ENCODE measurements at places on chromosomes 1 and 21.

GRCh38 chr1:157151073-157151472 lies 12.9 kb upstream of the ETV3 start:
- DNase-seq: no peak

DNA sequence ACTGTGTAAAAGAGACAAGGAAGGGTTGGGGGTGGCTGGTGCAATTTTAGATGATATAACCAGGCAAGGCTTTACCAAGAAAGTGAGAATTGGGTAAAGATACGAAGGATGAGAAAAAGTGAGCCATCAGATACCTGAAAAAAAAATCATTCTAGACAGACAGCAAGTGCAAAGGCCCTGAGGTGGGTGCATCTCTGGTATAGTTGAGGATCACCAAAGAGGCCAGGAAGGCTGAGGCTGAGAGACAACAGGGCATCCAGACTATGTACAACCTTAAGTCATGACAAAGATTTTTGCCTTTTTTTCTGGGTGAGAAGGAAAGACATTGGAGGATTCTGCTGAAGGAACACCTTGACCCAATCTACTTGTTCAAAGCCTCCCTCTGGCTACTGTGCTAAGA lies 29.9 kb downstream of the RXRG start:
- DNase-seq: no peak

DNA sequence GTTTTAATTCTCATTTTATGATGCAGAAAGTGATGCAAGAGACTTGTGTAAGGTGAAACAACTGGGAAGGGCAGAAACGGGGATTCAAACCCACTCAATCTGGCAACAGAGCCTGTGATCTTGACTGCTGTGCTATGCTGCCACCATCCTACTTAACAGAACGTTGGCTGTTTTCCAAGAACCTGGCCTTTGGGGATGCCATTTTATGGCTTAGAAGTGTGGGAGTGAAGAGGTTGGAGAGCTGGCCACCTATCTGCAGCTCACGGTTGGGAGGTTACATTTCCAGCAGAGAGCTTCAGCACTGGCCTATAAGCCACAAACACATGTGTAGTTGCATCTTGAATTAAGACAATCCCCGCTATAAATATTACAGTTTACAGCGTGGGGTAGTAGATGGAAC lies 235.3 kb downstream of the PRDM2 start:
- no peak for DNase-seq

GRCh38 chr1:43445606-43446387 lies 7.9 kb downstream of the HYI start:
- no peak for DNase-seq

DNA sequence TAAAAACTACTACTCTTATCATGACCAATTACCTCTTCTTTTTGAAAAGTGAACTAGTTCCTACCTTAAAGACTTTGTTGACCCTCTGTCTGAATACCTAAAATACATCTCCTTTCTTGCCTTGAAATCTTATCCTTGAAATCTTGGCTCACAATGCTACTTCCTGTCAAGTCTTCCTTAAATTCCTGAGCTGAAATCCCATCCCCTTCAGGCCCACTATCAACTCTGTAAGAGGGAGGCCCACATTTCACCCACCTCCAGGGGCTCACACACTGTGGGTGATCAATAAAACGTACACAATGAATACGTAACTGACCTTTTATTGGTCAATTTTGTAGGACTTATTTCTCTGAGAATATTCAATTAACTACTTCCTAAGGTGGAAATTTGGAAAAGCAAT lies 88.0 kb downstream of the APP start:
- no peak for DNase-seq

GRCh38 chr1:76336931-76337371 lies 262.4 kb downstream of the ST6GALNAC3 start:
- no peak for DNase-seq

DNA sequence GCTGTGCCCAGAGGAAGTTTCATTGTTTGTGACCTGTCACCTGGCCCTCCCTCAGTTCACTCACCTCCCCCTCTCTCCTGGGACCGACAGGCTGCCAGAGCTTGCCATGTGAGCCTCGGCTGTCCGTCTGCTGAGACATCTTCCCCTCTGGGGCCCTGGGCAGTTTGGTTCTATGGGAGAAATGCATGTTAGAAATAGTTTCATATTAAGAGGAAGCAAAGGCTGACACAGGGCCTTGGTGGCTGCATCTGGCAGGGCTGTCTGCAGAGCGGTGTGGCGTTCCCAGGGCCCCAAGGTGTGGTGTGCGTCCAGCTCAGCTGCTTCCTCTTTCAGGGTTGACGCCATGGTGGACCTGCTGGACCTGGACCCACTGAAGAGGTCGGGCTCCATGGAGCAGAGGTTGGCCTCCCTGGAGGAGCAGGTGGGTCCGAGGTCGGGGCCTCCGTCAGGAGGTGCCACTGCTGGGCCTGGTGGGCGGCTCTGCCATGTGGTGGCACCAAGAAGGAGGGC lies 31.9 kb upstream of the LRRC3 start:
- peak; percentile 2 for DNase-seq

DNA sequence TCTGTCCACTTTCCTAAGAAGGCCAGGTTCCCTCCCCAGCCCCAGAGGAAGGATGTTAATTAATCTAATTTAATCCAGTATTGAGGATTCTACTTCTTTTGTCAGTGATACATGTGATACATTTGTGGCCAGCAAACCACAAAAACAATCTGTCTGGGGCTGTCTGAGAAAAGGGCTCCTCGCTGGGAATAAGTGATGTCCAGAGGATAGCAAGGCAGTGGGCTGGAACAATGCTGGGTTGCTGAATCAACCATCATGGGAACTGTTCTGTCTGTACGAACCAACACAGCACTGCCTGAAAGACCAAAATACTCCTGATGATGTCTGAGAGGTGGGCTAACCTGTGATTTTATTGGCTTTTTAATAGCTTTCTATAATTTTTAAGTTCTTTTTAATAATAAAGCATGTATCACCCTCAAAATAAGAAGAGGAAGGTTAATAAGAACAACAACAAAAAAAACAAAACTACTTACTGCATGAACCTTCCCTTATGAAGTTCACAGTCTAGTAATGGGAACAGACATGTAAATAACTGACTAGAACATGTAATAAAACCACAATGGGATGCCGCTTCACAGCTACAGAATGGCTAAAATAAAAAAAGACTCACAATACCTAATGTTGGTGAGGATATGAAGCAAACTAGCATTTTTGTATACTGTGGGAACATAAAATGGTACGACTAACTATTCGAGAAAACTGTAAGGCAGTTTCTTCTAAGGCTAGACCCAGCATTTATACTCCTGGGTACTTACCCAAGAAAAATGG lies 11.4 kb upstream of the ADAR start:
- no peak for DNase-seq

- no peak for DNase-seq
Observed at GRCh38 chr1:89836252-89837035, 15.6 kb downstream of the LRRC8D start.

DNA sequence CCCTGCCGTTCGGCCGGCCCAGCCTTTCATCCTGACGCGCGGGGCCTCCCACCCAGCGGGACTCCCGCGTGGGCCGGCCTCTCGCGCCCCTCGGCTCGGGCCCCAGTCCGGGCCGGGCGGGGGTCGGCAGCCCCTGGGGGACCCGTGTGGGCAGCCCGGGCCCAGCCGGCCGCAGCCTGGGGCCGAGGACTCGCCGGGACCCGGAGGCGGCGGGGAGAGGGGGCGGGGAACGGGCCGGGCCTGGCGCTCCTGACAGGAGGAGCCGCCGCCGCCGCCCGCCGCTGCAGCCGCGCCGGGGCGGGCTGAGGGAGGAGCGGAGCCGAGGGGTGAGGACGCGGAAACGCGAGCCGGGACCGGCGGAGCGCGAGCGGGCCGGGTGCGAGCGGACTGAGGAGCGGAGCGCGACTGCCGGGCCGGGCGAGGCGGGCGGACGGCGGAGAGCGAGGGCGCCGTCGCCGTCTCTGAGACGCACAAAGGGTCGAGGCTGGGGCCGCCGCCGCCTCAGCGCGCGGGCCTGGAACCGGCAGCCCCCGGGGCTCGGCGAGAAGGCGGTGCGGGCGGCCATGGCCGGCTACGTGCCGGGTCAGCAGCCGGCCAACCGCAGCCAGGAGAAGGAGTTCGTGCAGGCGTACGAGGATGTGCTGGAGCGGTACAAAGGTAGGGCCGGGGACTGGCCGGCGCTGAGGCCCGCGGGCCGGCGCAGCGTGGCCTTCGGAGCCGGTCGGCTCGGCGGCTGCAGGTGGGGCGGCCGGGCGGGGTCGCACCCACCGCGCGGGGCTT lies 79.1 kb downstream of the NDUFS5 start:
- DNase-seq: peak; percentile 52

GRCh38 chr1:2411801-2412394 lies 466 bp downstream of the PEX10 start:
- no peak for DNase-seq

GRCh38 chr1:171576144-171576543 lies 45.9 kb upstream of the MYOCOS start:
- DNase-seq: no peak

- DNase-seq: no peak
Observed at GRCh38 chr21:45821315-45821962, 160.1 kb upstream of the COL6A1 start.

DNA sequence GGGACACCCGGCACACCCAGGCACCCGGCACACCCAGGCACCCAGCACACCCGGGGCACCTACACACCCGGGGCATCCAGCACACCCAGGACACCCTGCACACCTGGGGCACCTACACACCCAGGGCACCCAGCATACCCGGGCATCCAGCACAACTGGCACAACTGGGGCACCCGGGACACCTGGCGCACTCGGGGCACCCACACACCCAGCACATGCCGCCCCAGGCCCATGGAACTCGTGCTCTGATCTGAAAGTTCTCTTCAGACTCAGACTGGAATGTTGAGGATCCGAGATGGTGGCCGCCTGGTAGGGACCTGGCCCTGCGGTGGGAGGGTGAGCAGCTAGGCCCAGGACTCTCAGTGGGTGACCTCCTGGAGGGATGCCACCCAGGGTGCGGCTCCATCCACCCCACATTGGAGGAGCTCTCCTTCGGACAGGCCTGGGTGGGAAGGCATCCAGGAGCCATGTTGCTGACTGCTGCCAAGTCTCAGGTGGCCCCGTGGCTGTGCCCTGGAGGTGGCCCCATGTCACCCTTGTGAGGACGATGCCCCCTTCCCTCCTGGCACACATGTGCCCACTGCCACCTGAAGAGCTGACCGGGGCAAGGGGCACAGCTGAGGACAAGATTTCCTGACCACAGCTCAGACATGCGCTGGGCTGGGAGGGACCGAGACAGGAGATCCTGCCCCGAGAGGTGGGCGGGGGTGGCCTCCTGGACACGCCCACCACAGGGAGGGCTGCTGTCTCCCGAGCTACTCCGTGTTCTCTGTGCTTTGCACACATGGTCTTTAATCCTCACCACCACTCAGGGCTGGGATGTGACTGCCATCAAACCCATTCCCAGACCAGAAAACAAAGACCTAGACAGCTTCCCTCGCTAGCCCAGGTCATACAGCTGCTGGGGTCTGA lies 37.0 kb downstream of the UBE2G2 start:
- DNase-seq: no peak

- no peak for DNase-seq
Observed at GRCh38 chr1:63817152-63817667, 43.4 kb downstream of the ROR1 start.

- no peak for DNase-seq
Observed at GRCh38 chr1:36093929-36094328, 5.2 kb downstream of the ADPRS start.

DNA sequence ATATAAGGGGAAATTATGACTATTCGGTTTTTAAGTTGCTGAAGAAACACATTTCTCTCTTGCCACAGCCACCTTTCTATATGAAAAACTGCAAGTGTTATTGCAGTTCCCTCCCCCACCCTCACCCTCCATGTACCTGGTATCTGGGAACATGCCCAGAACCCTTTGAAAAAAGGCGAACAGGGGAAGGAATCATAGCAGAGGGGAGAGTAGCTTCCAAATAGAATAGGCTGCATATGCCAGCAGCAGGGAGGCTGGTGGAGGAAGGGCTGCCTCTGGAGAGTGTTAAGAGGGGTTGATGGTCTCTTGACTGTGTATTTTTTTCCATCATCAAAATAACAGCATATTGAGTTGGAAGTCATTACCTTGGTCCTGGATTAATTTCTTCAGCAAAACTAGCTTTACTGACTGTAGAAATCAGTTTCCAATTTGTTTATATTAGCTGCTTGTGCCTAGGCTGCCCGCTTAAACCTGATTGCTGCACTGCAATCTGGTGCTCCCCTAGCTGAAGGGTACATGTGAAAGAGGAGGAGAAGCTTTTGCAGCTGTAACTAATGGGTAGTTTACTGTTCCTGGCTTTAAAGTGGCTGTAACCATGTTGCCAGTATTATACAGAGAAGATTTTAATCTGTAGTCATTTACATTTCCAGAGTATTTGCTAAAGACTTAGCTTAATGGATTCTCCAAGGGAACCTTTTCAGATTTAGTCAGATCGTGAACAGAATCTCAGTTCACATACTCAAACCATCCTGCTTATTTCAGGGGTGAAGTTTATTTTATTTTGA lies 22.7 kb downstream of the AHCYL1 start:
- DNase-seq: no peak

DNA sequence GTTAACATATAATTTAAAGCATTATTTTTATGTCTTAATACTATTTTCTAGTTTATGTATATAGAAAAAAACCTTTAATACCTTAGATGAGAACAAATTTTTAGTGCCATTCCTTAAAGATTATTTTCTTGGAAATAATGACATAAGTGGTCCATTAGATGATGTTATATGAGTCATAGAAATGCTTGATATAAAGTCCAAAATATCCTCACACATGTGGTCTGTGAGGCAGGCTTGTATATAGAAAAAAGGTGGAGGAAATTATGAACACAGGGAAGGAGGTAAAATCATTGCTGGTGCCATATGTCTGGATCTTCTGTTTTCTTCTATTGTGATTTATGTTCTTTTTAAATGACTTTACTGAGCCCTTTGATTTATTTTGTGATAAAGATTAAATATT lies 79.3 kb downstream of the MAP3K7CL start:
- DNase-seq: no peak

GRCh38 chr1:117606649-117607430 lies 992 bp downstream of the TENT5C start:
- DNase-seq: peak; percentile 71

- DNase-seq: no peak
Observed at GRCh38 chr21:33883118-33883517, 32.5 kb downstream of the ATP5PO start.

DNA sequence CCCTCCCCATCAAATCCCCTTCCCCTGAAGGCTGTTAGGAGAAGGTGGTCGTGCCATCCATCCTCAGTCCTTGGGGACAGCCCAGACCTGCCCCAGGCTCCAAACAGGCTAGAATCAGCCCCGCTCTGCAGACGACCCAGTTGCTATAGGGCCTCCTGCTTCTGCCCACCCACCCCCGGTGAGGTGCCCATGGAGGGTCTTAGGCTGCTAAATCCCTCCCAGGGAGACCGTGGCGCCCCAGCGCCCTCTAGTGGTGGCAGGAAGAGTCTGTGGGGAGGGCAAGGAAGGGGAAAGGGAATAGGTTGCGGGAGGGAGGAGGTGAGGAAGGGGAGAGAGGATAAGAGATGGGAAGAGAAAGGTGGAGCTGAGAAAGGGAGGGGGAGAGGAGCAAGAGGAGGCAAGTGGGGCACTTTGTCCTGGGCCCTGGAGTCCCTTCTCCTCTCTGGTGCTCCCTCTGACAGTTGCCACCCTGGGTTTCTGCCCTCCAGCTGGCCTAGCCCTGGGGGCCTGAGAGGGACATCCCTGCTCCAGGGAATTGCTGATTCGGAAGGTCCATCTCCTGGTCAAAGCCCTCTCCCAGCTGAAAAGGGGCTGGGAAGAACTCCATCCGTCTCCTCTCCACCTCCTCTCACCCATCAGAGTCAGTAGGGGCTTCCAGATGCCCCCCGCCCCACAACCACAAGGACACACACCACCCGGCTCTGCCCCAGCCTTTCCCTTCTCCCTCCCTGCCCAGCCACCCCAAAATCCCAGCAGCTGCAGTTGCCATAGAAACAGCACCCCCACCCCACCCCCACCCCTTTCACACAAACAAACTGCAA lies 55.4 kb downstream of the CAMK2N1 start:
- DNase-seq: no peak

All from CD4-positive, alpha-beta T cell treated with Interleukin-15 for 1 hour (primary cell).